ENCODE measurements at places on chromosomes 6 and 20.

DNA sequence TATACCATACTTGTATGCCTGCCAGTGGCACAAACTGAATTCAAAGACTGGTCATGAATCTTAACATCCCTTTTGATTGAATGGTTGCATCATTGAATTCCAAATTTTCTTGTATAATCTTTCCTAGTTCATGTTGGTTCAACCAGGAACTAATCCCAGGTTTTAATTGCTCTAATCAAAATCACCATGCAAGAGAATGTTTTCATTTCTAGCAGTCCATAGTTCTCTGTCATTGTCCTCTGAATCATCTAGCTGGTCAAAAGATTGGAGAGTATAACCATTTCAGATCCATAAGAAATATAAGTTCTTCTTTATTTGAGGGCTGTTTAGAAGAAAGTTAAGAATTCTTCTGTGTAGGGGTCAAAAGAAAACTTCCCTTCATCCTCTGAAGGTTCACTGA is 57.2 kb downstream of the ZNF292 start:
- no peak for DNase-seq

DNA sequence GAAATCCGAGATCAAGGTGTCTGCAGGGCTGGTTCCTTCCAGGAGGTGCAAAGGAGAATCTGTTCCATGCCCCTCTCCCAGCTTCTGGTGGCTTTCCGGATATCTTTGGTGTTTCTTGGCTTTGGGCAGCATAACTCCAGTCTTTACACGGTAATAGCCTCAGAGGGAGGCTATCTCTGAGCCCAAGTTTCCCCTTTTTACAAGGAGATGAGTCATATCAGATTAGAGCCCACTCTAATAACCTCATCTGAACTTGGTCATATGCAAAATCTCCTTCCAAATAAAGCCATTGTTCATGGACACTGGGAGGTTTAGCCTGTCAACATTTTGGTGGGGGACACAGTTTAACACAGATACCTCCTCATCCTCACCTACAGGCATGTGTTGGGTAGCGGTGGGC is 213.7 kb downstream of the ATXN1 start:
- no peak for DNase-seq

DNA sequence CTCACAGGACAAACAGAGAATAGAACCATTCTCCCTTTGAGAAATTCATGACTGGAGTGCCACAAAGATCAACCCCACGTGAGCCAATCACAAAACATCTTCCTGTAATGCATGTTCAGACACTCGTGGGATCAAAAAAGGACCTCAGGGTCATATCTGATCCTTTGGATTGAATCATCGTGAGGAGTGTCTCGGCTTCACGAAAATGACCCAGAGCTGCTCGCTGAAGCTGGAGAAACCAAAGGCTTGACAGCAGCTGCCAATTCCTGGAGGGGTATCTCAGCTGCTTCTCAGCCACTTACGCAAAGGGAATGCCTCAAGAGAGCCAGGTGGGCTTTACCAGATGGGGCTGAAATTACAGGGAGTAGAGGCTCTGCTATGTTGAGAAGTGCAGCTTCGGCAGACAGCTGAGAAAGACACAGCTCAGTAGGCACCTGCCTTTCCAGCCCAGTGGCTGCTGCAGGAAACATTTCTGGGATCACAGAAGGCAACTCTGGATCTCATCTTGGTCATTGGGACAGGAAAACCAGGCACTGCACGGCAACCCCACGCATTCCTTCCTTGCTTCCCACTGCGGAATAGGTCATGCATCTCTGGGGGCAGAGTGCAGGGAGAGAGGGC is 813.1 kb downstream of the KIF16B start:
- DNase-seq = no peak

GRCh38 chr6:7324520-7324919 is 11.5 kb upstream of the SSR1 start:
- DNase-seq = peak; percentile 21

DNA sequence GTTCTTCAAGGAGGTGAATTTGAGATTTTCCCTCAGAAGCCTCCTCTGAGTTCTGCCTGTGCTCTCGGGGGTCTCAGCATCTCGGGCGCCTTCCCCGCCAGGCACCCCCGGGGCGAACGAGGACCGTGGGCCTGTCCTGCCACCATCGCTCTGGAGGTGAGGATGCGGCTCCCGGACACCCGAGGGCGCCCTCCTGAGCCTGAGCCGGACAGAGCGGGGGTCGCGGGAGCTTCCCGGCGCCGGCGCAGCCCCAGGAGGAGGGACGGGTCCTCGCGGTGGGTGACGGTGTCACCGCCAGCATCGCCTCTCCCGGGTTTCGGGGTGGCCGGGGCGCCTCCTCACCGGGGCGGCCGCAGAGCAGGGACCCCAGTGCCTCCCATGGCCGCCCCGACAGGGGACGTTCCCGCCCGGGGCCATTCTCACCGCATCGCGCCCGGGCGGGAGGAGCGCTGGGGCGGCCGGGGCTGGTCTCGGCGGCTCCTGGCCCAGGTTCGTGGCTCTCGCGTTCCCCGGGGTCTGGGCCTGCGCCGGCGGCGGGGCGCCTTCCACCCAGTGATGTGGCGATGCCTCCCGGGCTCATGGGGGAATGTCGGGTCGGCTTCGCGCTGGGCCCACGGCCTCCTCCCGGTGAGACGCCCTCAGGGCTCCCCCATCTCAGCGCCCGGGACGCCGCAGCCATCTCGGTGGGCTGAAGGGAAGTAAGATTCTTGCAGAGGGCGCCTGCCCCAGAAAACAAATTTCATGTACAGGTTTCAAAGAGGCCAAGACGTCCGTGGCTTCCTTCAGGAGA is 210.5 kb downstream of the ERMARD start:
- DNase-seq = peak; percentile 21

DNA sequence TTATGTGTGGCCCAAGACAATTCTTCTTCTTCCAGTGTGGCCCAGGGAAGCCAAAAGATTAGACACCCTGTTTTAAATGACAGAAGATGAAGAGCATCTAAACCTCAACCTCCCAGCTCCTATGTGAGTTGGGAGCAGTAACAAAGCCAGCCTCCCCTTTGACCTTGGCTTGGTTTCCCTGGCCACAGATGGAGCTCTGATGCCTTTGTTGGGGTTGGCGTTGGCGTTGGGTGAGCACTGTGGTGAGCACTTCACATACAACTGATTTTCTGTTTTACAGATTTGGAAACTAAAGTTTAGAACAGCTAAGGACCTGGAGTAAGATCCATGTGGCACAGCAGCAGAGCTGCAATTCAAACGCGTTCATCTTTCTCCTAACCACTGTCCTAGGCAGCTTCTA is 22.1 kb downstream of the DAAM2 start:
- DNase-seq = no peak

GRCh38 chr6:163008626-163009025 is 280.9 kb downstream of the PACRG start:
- DNase-seq = no peak

DNA sequence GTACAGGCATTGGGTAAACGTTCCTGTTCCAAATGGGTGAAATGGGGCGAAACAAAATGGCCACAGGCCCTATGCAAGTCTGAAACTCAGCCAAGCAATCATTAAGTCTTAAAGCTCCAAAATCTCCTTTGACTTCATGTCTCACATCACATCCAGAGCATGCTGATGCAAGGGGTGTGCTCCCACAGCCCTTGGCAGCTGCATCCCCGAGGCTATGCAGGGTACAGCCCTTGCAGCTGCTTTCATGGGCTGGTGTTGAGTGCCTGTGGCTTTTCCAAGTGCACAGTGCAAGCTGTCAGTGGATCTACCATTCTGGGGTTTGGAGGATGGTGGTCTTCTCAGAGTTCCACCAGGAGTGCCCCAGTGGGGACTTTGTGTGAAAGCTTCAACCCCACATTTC is 270.0 kb upstream of the CDYL start:
- DNase-seq = no peak

GRCh38 chr20:46050444-46050843 is 21.4 kb downstream of the SLC12A5 start:
- no peak for DNase-seq

- no peak for DNase-seq
These were observed 25.0 kb downstream of the TTBK1 start for GRCh38 chr6:43268355-43268700.

- no peak for DNase-seq
These were observed 221.2 kb downstream of the SLC24A3 start for GRCh38 chr20:19433371-19434350.

GRCh38 chr20:12327205-12327604 is 409.5 kb downstream of the BTBD3 start:
- DNase-seq = no peak

- peak; percentile 82 for DNase-seq
These were observed at the start of gene RBM24 for GRCh38 chr6:17281100-17281496. TSS of gene RBM24 (plus strand) at chr6:17281361. CDS start at chr6:17281582, 221 bp downstream.

DNA sequence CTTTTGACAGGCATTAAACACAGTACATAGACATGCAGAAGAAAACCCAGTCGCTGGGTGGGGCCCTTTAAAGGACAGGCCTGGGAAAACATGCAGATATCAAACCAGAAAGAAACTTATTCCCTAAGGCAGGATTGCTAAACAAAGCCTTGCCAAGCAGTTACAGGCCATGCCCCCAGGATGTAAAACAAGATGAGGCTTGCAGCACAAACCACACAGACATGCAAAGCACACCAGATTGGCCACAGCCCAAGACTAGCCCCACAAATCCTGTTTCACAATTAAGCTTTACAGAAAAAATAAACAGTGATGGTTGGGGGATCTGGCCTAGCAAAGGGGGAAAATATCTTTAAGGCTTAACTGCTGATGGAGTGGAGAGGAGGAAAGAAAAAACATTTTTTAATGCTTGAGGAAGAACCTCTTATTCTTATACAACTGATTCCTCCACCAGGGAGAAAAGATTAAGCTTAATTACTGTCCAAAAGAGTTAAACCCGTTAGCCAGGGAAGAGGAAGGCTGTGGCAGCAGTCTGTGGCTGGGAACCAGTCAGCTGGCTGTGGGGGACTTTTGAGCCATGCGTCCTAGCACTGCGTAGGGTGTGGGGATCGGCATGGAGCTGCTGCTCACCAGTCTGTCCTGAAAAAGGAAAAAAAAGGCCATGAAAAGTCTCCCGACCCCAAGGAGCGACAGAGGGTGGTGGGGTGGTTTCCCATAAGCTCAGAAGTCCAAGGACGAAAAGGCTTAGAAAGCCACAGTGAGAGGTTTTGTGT is 28.4 kb downstream of the COL19A1 start:
- DNase-seq = no peak

DNA sequence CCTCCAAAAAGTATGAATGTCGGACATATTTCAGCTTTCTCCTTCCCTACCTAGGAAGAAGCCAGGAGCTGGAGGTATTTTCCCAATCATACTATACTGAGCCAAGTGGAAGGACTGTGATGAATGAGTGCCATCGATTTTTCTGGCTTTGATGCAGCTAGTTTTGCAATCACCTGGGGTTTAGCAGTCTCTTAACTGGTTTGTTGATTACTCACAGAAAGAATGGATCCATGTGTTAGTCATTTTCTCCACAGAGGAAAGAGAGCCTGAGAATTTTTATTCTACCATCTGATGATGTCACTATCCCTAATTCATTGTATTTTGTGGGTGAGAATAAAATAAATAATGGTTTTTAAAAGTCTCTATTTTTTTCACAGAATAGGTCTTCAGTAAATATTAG is 282.9 kb upstream of the RNF217 start:
- DNase-seq = no peak

GRCh38 chr6:150632785-150633485 is 33.2 kb downstream of the PLEKHG1 start:
- no peak for DNase-seq

GRCh38 chr6:84623956-84624680 is 140.3 kb downstream of the TBX18 start:
- no peak for DNase-seq

DNA sequence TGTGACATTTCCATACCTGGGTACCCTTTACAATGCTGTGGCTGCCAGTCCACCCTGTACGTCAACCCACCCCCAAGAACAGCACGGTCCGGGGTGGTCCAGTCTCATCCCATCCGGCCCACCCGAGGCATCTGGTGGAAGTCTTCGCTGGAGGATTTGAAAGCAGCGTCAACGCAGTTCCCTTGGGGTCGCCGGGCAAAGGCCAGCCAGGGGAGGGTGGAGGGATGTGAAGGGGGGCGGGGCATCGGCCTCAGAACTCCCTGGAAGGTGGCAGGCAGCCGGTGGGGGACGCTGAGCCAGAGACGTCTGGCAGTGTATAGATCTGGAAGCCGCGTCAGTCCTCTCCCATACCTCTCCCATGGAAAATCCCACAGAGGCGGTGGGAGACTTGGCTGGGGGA is 1944.0 kb upstream of the DEFB115 start:
- DNase-seq = no peak

- no peak for DNase-seq
These were observed 181.4 kb downstream of the TBX18 start for GRCh38 chr6:84582997-84583396.

All from transverse colon (tissue), 4 donors.